ENCODE measurements at places on chromosomes 2 and 18.

GRCh38 chr2:29632018-29632417, 289.4 kb downstream of the ALK start:
- no peak for ATAC-seq

GRCh38 chr2:233234996-233235395, 16.5 kb upstream of the ATG16L1 start:
- ATAC-seq: peak; percentile 26

GRCh38 chr2:64330281-64331113, 123.5 kb upstream of the LGALSL start:
- ATAC-seq: no peak

- ATAC-seq: no peak
Measured at GRCh38 chr2:128841803-128842202, 523.1 kb upstream of the HS6ST1 start.

DNA sequence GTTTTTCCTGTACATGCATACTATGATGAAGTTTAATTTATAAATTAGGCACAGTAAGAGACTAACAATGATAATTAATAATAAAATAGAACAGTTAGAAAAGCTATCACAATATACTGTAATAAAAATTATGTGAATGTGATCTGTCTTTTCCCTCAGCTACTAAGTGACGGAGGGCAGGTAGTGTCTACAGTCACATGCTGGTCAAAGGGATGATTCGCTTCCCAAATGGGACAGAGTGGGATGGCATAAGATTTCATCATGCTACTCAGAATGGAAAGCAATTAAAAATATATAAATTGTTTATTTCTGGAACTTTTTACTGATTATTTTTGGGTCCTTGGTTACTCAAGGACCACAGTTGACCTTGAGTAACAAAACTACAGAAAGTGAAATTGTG, 71.5 kb downstream of the DAW1 start:
- ATAC-seq: no peak

Data from activated T-helper 17 cell treated with anti-CD3 and anti-CD28 coated beads, Interleukin-2, amount 50 U/mL, for 72 hours (primary cell).